ENCODE measurements at places on chromosomes 6 and 20.

DNA sequence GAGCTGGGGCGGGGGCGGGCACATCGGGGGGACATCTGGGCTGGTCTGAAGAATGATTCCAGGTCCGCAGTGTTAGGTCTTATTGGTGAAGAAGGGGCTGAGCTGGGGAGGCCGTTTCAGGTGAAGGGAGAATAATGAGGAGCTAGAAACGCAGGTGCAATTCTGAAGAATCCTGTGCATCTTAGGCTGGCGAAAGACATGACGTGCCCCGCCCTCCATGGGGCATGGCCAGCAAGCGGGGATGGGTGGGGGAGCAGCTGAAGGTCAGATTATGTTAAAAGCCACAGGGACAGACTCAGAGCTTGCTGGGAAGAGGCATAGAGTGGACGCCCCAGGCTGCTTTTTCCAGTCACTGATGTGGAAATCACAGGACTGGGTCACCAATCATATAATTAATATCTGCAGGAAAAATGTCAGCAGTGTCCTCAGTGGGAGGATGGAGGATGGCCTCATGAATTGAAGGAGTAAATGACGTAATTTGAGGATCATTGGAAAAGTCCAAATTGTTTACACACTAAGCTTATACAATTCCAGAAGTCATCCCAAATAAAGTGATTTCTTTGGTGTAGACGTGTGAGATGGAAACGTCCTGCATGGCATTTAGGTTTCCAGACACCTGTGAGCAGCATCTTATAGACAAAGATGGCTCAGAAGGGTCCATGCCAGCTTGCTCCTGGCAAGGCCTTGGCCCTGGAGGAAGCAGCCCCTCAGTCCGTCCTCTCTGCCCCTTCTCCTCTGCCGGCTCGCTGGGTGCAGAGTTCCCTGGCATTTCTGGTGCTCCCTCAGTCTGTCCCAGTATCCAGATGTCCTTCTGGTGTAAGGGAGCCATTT is 109.6 kb upstream of the FRMD1 start:
- DNase-seq: no peak

GRCh38 chr6:148650941-148651505 is 95.8 kb upstream of the UST start:
- no peak for DNase-seq

DNA sequence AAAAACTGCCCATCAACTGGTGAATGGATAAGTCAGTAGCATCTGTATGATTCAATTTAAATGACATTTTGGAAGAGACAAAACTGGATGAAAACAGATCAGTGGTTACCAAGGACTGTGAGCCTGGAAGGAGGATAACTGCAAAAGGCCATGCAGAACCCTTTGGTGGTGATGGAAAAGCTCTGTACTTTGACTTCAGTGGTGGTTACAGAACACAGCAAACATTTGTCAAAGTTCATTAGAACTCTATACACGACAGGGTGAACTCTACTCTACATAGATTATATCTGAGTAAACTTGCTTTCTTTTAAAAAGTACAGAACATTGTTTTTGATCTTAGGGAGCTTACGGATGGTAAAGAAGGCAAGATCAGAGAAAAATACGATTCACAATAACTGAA is 111.9 kb upstream of the HTR1E start:
- no peak for DNase-seq

- peak; percentile 86 for DNase-seq
Measured at GRCh38 chr6:170152989-170153388, 137.9 kb downstream of the DLL1 start.

GRCh38 chr6:89613790-89614189 is 24.8 kb downstream of the LYRM2 start:
- no peak for DNase-seq

GRCh38 chr6:65667916-65668656 is 38.9 kb downstream of the EYS start:
- DNase-seq: no peak

DNA sequence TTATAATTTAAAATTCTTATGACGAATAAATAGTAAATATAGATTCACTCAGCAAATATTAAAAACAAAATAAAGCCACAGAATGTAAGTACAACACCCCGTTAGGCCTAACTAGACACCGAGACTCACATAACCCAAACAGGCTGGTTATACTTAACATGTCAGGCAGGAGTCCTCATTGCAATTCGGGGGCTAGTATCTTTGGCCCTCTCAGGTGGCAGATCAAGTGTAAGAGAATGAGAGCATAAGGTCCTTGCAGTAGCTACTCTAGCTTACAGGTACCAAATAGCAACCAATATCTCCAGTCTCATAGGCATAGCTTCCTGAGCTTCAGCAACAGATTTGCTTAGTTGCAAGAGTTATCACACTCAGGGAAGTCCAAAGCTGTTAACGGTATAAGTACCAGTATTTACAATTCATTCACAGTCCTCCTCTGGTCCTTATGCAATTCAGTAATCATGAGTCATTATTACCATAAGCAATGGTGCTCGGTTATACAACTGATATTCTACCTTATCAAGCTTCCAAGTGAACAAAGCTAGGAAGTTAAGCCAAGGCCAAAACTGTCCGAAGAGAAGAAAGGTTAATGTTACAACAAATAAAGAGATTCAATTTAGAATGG is 20.1 kb downstream of the REV3L start:
- DNase-seq: no peak

DNA sequence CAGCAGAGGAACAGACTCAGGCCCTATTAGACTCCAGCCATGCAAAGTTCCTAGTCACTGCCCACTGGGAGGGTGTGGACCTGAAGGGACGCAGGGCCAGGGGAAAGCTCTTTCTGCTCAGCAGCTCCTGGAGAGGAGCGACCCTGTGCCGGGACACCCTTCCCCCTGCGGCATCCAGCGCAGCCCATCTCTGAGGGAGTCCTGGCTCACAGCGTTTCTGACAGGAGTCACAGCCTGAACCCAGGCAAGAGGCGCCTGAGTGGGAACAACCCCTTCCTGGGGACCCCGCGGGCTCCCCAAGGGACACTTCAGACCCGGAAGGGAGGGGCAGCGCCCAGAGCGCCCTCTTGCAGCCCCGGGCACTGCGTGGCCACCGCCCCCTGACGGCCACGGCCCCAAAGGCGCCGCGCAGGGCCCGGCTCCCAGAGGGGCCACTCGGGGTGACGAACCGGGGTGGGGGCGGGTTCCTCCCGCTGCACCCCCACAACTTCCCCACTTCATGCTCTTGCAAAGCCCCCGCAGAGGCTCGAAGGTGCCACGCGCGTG is 862 bp downstream of the UCKL1 start:
- DNase-seq: peak; percentile 49

- DNase-seq: no peak
Measured at GRCh38 chr6:35808688-35809087, 3.5 kb downstream of the LHFPL5 start.

- DNase-seq: no peak
Measured at GRCh38 chr6:111559188-111560097, 46.2 kb downstream of the TRAF3IP2 start.

DNA sequence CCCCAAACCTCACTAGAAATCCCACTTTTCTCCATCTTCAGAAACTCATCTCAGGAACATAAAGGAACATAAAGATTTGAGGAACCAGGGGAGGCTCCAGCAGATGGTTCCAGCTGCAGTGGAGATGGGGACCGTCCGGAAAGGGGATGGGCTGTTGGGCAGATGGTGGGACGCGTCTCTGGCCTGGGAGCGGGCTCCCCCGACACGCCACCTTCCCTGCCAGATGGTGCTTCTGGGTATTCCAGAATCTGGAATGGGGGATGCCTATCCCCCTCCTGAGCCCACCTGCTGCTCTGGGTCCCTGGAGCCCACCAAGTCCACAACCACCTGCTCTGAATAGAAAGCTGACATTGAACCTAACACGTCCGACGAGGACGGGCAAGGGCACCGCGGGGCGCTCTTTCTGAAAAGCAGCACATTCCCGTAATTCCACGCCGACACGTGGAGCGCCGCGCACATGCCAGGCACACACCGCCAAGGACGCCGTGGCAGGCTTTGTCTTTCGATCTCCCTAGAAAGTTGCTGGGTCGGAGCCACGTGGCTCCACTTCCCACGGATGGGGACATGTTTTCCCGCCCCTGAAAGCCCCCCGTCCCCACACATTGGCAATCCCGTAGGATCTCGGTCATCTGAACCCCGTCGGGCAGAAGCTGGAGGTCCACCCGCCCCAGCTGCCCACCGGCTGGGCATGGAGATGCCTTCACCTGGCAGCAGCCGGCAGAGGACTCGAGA is 27.3 kb downstream of the SLC2A4RG start:
- no peak for DNase-seq

GRCh38 chr20:52075400-52075799 is 116.2 kb downstream of the ZFP64 start:
- DNase-seq: no peak

DNA sequence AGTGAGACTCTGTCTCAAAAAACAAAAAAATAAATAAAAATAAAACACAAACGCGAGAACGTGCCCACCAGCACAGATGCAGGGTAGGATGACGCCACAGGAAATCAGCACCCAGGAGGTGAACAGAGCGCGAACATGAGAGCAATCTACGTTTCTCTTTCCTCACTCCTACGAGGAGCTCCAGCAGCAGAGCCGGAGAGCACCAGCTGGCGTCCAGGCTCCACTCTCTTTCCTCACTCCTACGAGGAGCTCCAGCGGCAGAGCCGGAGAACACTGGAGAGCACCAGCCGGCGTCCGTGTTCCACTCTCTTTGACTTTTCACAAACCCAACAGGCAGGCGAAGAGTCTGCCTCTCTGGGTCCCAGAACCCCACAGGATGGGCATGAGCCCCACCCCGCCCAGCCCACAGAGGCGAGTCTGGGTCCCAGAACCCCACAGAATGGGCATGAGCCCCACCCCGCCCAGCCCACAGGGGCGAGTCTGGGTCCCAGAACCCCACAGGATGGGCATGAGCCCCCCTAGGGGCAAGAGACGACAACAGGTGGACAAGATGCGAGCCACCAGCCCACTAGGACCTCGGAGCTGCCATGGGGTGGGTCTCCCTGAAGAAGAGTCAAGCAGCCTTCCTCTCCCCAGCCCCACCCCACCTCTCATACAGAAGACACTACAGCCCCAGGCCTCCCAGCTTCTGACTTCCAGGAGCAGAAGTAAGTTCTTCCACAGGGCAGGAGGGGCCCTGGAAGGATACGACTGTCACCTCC is 20.2 kb downstream of the ZBTB46 start:
- DNase-seq: no peak

GRCh38 chr6:154113392-154113791 is 74.4 kb downstream of the OPRM1 start:
- DNase-seq: no peak

- DNase-seq: no peak
Measured at GRCh38 chr20:12721636-12722035, 287.1 kb upstream of the SPTLC3 start.

DNA sequence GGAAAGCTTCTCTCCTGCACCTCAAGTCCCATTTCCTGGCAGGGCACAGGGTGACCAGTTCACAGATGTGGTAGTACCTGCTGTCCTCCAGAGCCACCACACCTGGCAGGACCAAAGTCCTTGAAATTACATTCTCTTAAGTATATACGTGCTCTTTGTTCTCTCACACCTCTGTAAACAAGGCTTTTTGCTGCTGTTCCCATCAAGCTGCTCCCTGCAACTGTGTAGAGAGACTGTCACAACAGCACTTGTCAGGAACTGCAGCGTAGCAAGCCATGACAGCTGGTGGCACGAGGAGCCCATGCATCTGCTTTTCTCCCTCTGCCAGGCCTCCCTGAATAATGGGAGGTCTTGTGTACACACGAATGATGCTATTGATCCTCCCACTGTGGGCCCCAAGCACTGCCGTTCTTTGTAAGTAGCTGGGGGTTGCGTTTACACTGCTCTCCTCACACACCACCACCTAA is 431.8 kb downstream of the CD83 start:
- DNase-seq: no peak

- no peak for DNase-seq
Measured at GRCh38 chr6:90160013-90160412, 136.6 kb downstream of the BACH2 start.
